ENCODE measurements at places on chromosomes 7 and 10.

GRCh38 chr10:75024971-75025523 is 86.4 kb upstream of the SAMD8 start:
- DNase-seq, result no peak

GRCh38 chr7:134804854-134805253 is 25.4 kb downstream of the CALD1 start:
- no peak for DNase-seq

DNA sequence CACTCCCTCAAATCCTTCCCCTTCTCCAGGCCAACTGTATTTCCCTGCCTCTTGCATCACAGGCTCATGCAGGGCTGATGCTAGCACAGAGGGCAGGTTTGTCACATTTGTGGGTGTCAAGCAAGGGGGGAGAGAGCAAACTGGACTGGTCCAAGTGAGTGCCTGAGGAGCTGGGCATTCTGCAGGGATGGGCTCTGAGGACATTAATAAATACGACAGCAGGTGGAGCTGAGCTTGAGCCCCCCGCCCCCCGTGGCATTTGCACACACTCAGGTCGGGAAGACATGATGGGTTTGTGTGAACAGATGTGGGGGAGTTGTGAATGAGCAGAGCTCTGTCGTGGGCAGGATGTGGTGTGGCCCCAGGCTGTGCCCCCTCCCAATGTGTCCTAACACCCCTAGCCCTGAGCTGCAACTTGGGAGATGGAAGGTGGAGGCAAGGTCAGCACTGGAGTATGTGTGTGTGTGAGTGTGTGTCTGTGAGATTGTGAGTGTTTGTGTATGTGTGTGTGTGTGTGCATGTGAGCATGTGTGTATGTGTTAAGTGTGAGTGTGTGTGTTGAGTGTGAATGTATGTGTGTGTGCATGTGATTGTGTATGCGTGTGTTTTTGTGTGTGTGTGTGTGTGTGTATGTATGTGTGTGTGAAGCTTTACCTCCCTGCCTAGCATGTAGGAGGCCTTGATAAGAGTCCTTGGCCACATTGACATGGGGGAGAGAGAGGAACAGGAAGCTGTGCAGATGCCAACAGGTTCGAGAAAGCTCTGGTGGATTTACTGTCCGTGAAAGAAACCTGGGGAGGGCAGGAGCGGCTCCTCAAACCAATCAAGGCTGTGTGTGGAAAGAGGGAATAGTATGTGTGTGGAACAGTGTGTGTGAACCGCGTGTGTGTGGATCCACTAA is 9.1 kb downstream of the RASSF4 start:
- DNase-seq, result no peak

DNA sequence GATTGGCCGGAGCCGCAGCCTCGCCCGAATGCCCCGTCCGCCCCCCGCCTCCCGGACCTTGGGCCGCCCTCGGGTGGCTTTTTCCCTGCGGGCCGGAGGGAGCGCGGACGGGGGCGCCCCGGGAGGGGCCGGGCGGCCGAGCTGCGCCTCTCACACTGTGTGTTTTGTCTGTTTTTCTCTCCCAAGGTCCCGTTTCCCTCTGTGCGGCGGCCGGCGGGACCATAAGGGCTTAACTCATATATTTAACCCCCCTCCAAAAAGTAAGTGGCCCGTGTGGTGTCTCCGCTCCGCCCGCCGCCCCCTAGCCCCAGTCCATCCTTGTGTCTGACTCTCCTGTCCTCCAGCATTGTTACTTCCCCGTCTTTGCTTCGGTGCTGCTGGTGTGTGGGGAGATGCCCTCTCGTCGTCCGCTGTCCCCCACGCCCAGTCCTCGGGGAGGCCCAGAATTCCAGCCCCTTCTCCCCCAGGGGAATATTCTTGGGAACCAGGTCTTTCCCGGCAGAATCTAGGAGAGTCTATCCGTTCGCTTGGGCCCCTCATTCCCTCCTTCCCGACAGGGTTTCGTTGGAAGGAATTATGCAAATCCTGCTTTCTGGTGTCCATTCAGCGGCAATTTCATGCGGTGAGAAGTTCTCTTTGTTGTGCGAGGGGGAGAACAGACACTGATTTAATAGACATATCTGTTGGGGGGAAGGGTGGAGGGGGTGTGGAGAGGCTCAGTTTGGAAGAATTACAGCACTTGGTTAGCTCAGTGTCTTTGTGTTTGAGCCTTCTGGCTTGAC is 1.3 kb downstream of the LCOR start:
- DNase-seq, result peak; percentile 48

- no peak for DNase-seq
Measured at GRCh38 chr10:127971963-127972615, 65.2 kb downstream of the PTPRE start.

- peak; percentile 90 for DNase-seq
Measured at GRCh38 chr10:60978287-60979115, 34.5 kb upstream of the RHOBTB1 start.

DNA sequence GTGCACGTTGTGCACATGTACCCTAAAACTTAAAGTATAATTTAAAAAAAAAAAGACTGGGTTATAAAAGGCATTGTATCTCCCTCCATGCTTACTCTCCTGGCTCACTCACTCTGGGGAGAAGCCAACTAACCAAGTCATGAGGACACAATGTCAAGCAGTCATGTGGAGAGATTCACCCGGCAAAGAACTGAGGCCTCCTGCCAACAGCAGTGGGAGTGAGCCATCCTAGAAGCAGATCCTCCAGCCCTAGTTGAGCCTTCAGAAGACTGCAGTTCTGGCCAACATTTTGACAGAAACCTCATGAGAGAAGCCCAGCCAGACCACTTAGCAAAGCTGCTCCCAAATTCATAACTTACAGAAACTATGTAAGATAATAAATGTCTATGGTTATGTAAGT is 521.7 kb upstream of the FZD8 start:
- DNase-seq, result no peak

- DNase-seq, result no peak
Measured at GRCh38 chr10:109430799-109431198, 492.5 kb downstream of the XPNPEP1 start.
